ENCODE measurements at places on chromosomes 11 and 22. TPM values are rescaled to one million over a fixed set of nuclear protein-coding genes. Genes with fewer than 3 reads are reported as not detected.

Gene ISX
- polyA plus RNA-seq = not detected

Gene PTPN5
- polyA plus RNA-seq = 0.20 TPM

Gene TMEM179B
- polyA plus RNA-seq = 27.2 TPM

Gene RFPL1
- polyA plus RNA-seq = not detected

Gene HTR3A
- 0.24 TPM for polyA plus RNA-seq

Gene ZNF143
- polyA plus RNA-seq = 13.7 TPM

Gene AGBL2
- 0.47 TPM for polyA plus RNA-seq

DNA sequence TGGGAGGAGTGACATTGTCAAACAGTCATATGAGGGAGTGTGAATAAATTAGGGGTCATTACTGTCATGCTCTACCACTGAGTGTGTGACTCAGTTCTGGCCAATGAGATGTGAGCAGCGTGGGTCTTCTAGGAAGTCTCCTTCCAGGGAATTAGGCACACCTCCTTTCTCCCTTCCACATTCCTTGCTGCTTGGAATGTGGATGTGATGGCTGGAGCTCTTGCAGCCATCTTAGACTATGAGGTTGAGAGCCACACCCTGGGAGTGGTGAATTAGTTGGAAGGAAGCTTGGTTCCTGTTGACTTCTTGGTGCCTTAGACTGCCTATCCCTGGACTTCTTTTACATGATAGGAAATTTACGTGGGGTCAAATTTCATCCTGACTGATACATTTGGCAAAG, 36.5 kb upstream of the SMIM38 start:
- no peak for DNase-seq

- DNase-seq = no peak
These were observed 29.9 kb upstream of the AQP11 start for GRCh38 chr11:77559686-77560401.

- DNase-seq = no peak
These were observed 3.1 kb upstream of the KCNQ1OT1 start for GRCh38 chr11:2702771-2703362.

DNA sequence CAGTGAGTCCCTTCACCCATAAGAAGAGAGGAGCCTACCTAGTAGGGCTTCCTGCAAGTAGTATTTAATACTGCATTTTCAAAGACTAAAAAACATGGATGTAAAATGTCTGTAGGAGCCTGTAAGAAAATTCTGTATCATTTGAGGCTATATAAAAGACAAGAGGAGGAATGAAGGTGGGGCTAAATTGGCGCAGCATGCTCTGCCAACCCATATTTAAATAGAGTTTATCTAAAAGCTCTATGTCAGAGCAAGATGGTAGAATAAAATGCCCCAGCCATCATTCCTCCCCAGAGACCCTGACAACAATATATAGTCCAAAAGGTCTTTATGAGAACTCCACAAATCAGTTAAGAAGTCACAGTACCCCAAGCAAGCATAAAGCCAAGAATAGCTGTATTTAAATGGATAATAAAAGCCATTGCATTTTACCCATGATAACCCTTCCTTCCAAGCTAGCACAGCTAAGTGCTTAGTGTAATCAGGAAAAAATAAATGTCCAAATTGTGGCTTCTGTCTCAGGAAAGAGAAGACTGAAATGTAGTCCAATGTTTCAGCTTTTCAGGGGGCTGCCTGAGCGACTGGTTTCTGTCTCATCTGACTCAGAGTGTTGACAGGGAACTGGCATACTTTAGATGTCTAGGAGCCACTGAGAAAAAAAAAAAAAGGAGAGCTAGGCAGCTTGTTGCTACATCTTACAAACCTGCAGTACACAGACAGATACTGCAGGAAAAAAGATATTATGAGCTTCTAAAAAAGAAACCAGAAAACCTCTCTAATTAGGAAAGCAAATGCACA, 258.6 kb downstream of the METTL15 start:
- DNase-seq = no peak

- no peak for DNase-seq
These were observed 15.4 kb downstream of the BMAL1 start for GRCh38 chr11:13292970-13293369.

DNA sequence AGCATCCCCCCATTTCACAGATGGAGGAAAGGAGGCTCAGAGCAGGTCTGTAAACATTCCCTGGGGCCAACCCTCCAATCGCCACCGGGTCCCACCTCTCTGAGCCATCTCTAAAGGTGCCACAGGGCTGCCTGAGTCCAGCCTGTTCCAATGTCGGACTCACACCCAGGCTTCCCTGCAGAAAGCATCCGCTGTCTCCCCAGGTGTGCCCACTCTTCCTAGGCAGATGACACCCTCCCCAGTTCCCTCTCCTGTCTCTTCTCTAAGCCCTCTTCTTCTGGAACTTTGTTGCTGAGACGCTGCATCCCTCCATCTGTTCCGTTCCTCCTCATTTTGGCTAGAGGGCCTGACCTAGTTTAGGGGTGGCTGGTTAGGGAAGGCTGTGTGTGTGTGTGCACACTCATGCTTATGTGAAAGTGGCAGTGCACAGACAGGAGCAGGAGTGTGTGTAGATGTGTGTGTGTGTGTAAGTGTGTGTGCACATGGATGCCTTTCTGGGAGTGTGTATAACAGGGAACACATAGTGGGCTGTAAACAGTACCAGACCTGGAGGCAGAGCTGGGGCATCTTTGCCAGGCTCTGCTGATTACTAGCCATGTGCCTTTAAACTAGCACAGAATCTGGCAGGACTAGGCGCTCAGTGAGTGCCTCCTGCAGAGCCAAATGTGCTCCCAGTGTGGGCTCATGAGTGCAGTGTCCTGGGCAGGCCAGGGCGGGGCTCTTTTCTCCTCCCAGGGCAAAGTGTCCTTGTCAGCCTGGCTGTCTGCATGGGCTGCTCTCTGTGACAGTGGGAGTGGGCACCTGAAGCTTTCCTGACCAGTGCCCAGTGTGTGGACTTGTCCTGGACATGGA, 77.3 kb upstream of the NECTIN1 start:
- no peak for DNase-seq

GRCh38 chr11:33055375-33055774, 16.0 kb downstream of the TCP11L1 start:
- no peak for DNase-seq

GRCh38 chr22:45632791-45633515, 38.7 kb upstream of the ATXN10 start:
- no peak for DNase-seq

GRCh38 chr11:56909080-56909479, 79.6 kb upstream of the OR5AK2 start:
- no peak for DNase-seq

- no peak for DNase-seq
These were observed 27.6 kb downstream of the SLC6A5 start for GRCh38 chr11:20627026-20627425.

GRCh38 chr11:8604078-8604723, 10.2 kb upstream of the STK33 start:
- peak; percentile 58 for DNase-seq

DNA sequence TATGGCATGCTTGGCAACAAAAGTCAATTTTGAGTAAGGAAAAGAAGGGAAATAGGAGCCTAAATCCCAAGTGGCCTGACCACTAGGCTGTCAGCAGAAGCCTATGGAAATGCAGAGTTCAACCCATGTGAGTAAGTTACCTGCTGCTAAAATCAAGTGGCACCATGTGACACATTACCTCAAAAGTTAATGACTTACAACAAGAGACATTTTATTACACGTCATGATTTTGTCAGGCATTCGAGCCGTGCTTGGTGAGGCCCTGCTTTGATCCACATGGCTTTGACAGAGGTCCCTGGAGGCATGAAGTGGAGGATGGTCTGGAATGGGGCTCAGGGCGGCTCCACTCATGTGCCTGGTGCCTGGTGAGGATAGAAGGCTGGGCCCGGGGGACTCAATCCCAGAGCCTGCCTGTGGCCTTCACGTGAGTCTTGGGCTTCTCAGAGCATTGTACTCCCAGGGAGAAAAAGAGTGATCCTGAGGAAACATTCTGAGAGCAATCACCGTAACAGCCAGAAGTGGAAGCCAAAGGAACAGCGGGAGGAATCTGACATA, 339.1 kb upstream of the B3GAT1 start:
- DNase-seq = no peak

DNA sequence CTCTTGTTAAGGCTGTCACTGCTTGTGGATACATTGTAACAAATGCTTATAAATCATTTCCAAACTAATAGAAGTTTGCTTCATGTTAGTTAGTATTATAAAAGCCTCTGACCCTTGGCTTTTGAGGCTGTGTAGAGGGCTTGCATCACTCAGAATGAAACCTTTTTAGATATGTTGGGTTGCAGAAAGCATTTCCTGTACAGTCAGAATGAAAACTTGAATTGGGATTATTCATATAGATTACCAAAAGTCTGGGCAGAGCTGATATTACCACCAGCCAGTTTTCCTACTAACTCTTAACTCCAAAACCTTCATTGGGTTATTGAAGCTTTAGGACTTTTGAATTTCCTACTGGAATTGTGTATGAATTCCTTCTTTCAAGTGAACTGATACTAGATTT, 12.0 kb downstream of the KMT2A start:
- no peak for DNase-seq

- DNase-seq = no peak
These were observed 1375.1 kb upstream of the TENM4 start for GRCh38 chr11:80815752-80816453.

- DNase-seq = no peak
These were observed 55.3 kb downstream of the AASDHPPT start for GRCh38 chr11:106132582-106133354.
